D341Med (cell line): ENCODE measurements at places on chromosomes 2 and 18.

DNA sequence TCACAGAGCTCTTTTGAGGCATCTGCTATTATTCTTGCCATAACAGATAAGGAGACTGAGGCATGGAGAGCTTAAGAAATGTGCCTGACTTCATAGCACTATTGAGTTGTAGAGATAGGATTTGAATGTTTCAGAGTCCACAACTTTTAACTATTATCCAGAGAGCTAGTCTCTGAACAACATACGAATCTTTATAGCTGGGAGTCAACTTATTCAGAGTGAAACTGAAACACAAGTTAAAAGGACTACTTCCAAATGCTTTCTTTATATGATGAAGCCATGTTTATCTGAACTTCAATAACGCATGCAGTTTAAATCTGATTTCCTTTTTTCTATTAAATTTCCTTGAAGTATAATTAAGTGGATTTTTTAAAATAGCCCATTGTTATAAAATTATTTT is 268.8 kb downstream of the IKZF2 start:
- DNase-seq: no peak

DNA sequence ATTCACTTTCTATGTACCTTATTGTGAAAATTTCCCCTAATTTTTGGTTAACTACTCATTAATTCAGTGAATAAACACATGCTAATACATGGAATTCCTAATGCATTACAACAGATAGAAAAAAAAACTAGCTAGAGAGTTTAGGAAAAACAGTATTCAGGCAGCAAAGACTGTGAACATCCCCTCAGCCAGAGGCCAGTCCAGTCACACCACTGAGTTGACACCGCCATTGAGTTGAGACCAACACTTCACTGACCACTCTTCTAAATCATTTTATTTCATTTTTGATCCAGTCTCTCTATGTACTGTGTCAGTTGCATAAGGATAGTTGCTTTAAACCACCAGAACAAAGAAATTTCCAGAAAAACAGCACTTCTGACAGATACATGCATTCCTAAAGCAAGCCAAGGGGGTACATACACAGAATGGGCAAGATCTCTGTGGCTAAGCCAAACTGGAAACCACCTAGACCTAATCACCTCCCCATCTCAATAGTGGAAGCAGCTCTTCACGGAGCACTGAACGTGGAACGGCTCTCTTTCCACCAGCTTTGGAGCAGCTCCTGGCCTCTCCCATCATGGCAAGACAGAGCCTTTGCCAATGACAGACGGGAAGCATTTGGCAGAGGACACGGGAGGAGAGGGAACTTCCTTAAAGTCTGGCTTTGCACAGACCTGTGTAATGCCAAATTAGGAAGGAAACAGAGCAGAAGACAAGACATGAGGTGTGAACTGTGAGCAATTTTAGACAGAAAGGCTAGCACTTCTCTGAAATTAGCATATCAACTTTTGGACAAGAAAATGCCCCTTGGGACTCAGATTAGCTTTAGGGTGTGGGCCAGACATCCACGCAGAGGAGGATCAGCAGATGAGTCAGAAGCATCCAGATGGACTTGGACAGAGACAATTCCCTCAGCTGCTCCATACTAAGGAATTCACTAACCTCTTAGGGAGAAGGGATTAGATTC is 36.4 kb downstream of the CACNB4 start:
- peak; percentile 49 for DNase-seq

DNA sequence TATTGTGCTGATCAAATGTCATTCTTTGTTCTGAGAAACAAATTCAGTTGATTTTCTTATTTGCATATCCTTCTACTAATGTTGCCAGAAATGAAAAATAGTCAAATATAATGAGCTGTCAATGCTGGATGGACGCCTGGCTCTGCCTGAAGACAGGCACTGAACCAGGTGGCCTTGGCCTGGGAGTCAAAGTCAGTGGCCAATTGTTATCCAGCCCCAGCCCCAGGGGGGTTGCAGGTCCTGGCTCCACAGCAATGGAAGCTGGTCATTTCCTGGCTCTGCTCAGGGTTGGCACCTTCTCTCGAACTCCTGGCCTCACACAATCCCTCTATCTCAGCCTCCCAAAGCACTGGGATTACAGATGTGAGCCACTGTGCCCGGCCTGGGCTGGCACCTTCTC is 176.8 kb upstream of the GLI2 start:
- DNase-seq: no peak

- DNase-seq: no peak
Measured at GRCh38 chr18:55268628-55269275, 309.5 kb upstream of the CCDC68 start.

- DNase-seq: no peak
Measured at GRCh38 chr2:180268006-180268405, 260.9 kb upstream of the CWC22 start.

GRCh38 chr2:106282462-106283170 is 88.5 kb upstream of the UXS1 start:
- DNase-seq: no peak

GRCh38 chr18:74242438-74243096 is 49.2 kb downstream of the CYB5A start:
- no peak for DNase-seq

- no peak for DNase-seq
Measured at GRCh38 chr2:37843556-37843955, 81.5 kb upstream of the RMDN2 start.

- peak; percentile 52 for DNase-seq
Measured at GRCh38 chr2:84631047-84631446, 114.7 kb downstream of the DNAH6 start.

DNA sequence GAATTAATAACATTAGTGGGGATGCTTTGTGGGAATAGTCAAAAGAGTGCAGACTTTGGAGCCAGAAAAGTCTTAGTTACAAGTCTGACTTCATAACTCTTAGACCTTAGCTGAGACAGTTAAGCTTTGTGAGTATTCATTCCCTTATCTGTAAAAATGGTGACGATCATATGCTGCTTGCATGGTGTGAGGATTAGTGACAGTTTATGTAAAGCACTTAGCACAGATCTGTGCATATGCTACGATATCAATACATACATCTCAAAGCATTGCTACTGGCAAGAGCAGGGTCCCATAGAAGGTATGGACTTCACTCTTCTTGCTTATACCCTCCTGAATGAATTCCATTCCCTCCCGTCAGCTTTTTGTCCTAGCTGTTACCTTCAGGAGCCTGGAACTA is 56.7 kb upstream of the LYPD6B start:
- no peak for DNase-seq

GRCh38 chr2:120053891-120054290 is 41.0 kb downstream of the EPB41L5 start:
- DNase-seq: no peak

- DNase-seq: no peak
Measured at GRCh38 chr18:23138471-23138870, 3.2 kb downstream of the CABLES1 start.

DNA sequence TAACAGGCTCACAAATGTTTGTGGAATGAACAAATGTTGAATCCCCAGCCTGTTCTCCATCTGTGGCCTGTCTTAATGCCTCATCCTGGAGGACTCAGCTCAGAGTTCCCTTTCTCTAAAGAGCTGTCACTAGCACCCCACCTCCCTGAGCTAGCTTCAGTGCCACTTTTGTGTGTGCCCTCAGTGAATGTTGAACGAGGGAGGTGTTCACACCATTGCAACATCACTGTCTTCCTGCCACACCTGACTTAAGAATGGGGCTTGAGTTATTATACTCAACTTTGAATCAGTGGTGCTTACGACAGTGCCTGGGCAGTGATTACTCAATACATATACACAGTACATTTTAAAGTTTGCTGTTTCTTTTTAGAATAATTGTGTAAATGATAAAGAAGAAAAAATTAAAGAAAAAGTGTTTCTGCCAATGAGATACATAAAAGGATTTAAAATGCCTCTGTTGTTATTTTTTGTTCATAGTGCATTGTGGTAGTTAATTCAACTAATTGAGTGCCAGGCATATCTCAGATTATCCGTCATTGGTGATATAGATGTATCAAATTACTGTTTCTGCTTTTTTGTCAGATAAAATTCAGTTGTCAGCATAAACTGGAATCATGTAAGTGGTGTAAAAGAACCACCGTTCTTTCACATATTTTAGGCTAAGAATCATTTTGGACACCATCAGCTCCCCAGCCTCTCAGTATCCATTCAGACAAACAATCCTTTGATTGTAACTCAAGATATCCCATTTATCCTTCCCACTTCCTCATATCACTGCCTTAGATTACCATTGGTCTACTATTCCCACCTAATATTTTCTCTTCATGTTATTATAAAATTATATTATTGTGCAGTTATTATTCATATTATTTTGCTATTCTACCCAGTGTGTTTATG is 304.7 kb downstream of the PTPRM start:
- no peak for DNase-seq

DNA sequence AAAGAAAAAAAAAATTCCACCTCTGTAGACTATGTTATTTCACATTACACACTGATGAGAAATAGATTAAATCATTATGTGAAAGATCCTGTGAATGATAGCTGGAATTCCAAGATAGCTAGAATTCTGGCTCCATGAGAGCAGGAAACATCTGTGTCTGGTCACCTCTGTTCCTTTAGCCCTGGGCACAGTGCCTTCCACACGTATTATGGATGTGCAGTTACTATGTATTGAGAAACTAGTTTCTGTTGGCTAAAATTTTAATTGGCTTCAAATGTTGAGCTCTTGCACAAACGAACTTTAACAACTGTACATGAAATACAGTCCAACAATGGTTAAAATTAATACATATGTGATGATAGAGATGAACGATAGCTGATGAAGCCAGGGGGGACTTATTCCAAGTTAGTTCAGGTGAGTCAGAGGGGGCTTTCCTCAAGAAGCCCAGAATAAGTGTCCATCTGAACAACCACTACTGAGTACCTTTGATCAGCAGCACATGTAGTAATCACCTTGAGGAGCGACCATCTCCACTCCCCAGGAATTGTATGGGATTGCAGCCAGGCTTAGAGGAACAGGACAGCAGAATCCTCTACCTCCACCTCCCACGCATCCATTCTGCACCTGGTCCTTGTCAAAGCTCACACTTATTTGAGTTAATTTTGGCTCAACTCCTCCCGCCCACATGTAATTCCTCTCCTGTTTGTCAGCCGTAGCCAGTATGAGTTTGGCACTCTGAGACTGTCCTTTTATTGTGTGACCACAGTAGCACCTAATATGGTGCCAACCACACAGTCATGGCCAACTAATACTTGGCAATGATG is 68.6 kb downstream of the NABP1 start:
- no peak for DNase-seq
